ENCODE measurements at places on chromosomes 7 and 10.

DNA sequence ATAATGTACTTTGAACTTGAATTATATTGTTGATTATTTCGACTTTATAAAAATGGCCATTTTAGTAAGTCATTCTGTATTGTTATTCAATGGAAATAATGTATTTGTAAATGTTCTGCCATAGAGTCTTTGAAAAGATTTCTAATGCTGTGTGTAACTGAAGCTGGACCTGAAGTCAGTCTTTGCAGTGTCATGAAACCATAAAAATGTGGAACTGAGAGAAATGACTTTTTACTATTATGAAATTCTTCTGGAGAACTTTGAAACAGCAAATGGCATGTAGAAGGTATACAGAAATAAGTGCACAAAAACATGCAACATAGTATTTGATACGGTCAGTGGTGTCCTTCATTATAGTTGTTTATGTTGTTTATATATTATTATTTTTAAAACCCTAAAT is 59.7 kb upstream of the ADRA2A start:
- no peak for DNase-seq

- DNase-seq = no peak
Observed at GRCh38 chr10:35316218-35316967, 19.9 kb upstream of the CCNY start.

GRCh38 chr7:112414855-112415490 is 35.3 kb upstream of the IFRD1 start:
- no peak for DNase-seq

- DNase-seq = no peak
Observed at GRCh38 chr7:82745820-82746219, 302.2 kb upstream of the CACNA2D1 start.

DNA sequence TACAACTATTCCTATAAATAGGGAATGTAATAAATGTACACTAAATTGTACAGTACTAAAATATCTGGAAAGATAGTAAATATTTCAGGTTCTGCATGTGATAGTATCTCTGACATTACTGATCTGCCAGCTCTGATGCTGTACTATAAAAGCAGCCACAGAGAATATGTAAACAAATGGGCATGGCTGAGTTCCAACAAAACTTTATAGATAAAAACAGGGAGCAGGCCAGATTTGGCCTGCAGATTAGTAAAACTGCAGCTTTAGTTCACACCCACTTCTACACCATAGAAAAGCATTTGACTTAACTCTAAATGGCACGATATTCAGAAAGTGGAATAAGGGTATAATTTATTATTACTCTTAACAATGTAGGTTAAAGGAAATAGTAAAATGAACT is 18.8 kb upstream of the TLL2 start:
- DNase-seq = no peak

All from stimulated activated CD4-positive, alpha-beta T cell treated with anti-CD3 and anti-CD28 coated beads, Interleukin-15, amount 100 ng/mL, for 24 hours (primary cell).